Thoracic aorta (tissue), 2 donors: ENCODE measurements at places on chromosomes 12 and 14.

DNA sequence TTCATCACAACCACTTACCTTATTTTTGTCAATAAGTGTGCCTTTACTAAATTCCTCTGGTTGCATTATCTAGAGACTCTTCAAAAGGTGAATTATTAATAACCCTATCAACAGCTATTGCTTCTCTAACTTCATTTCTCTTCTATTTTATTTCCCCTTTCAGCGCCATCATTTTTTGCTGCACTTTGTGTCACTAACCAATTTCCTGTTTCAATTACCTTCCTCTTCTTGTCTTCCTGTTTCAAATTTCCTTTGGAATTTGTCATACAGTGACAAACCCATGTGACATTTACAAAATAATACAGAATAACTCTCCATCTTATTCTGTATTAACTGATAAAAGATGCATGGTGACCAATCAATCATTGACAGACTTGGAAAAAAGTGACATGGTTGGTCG lies 12.2 kb upstream of the CLEC2A start:
- no peak for DNase-seq

DNA sequence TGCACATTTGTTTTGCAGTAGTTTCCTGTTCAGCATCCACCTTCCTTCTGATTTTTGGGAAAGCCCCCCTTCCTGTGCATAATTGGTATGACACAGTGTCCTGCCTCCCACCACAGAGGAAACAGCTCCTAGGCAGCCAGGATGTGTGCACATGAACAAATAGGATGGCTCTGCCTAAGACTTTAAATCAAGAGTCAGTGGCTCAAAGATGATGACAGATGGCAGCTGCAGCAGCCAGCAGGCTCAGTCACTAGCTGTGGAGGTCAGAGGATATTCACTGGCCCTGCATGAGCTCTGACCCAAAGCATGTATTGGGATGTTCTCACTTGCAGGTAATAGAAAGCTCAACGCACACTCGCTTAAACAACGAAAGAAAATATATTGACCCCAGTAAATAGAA lies 90.3 kb downstream of the KCNK10 start:
- DNase-seq, result no peak

DNA sequence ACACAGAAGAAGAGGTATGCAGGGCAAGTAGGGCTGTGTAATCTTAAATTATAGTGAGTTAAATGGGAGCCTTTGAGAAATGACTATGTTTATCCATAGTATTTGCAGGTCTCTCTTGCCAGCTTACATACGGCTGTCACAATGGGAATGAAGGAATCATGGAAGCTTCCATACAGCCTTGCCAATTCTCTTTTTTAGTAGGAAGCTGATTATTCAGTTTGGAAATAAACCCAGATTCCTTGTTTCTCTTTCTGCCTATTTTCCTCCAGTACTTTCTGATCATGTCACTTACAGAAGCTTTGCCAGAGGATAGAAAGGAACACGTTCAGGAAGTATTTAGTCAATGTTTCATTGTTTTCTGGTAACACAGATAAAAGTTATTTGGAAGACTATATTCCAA lies 217.4 kb upstream of the DIO2 start:
- no peak for DNase-seq

DNA sequence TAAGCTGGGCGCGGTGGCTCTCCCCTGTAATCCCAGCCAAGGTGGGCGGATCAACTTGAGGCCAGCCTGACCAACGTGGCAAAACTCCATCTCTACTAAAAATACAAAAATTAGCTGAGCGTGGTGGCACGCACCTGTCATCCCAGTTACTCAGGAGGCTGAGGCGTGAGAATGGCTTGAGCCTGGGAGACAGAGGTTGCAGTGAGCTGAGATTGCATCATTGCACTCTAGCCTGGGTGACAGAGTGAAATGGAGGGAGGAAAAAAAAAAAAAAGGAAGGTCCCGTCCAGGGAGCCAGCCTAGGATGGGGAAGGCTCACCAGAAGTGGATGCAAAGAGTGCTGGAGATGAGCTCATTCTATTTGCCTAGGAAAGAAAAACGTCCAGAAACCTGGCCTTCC lies 1.9 kb upstream of the CD27 start:
- DNase-seq, result no peak

GRCh38 chr12:108580531-108580930 lies 17.4 kb downstream of the TMEM119 start:
- no peak for DNase-seq

DNA sequence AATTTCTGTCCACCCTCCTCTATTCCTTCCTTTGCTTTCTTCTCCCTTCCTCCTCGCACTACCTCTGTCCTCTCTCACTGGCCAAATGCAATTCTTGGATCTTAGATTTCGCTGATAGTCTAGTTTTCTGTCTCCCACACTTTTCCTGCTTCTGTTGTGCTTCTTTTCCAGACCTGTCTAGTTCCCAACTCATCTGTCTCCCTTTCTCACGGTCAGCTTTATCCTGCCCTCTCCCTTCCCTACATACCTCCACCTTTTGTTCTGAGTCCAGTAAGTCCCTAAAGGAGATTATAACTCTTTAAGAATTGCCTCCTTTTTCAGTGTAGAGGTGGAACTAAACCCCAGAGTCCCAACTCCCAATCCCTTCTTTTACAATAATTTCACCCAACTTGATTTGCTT lies 880 bp upstream of the MMP14 start:
- DNase-seq, result no peak
